ENCODE measurements at places on chromosomes 6 and 20.

GRCh38 chr6:89190741-89191140, 26.4 kb downstream of the GABRR1 start:
- DNase-seq, result no peak

GRCh38 chr6:75217193-75217592, 11.3 kb upstream of the COL12A1 start:
- no peak for DNase-seq

DNA sequence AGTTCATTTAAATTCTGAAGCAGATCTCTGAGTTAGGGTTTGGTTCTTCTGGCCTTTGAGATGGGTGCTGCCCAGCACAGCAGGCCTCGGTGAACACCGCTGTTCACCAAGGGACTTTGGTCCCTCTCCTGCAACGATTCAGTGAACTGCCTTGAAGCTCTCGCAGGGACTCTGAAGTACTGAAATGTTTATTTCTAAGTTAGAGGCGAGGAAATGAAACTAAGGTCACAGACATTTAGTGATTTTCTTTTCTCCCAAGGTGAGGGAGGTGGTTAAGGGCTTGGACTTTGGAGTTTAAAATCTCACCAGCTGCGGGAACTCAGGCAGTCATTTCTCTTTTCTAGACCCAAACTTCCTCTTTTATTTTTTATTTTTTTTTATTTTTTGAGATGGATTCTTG, 26.2 kb downstream of the E2F3 start:
- no peak for DNase-seq

- DNase-seq, result no peak
These were observed 559 bp downstream of the LAMA5 start for GRCh38 chr20:62366370-62367135.

- no peak for DNase-seq
These were observed 125.1 kb downstream of the TCP11 start for GRCh38 chr6:35015996-35016395.

DNA sequence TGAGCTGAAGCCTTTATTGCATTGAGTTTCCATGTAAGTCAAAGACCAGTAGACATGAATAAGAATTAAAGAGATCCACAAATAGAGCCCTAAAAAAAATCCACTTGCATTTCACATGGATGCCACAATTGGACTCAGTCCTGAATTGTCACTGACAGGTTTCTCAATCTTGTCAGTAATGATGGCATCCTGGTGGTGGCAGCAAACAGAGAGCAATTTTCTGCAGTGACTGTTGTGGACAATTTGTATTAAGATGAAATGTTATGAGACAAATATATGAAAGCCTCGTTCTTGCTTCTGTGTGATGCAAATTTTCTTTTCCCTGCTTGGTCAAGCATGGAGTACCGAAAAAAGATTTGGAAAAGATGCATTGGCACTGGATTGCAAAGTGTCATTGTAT, 278.9 kb downstream of the SAMD5 start:
- DNase-seq, result no peak

GRCh38 chr20:24779131-24779530, 169.9 kb upstream of the CST7 start:
- DNase-seq, result no peak

GRCh38 chr6:56314683-56315523, 67.5 kb upstream of the COL21A1 start:
- no peak for DNase-seq

- DNase-seq, result no peak
These were observed 41.8 kb upstream of the FUCA2 start for GRCh38 chr6:143553337-143553736.

DNA sequence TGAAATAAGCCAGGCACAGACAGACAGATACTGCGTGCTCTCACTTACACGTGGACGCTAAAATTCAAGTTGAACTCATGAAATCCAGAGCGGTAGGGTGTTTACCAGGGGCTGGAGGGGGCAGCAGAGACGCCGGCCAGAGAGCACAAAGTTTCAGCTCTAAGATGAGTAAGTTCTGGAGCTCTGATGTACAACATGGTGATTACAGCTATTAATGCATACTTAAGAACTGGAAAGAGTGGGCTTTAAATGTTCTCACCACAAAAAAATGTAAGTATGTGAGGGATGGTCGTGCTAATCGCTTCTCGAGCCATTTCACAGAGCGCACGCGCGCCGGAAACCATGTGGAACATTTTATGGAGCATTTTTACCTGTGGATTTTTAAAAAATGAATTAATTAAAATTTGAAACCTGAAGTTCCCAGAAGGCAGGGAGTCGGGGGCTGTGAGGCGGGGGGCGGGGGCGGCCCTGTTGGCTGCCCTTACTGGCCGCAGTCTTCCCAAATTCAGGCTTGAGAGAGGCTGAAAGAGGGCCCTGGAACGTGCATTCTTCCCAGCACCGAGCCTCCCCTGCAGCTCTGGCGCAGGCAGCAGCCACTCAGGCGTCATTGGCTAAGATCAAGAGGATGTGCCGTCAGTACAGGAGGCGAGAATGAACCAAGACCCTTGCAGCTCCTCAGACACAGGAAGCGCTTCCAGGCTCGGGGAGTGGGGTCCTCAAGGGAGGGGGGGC, 8.5 kb upstream of the SLCO4A1 start:
- no peak for DNase-seq

DNA sequence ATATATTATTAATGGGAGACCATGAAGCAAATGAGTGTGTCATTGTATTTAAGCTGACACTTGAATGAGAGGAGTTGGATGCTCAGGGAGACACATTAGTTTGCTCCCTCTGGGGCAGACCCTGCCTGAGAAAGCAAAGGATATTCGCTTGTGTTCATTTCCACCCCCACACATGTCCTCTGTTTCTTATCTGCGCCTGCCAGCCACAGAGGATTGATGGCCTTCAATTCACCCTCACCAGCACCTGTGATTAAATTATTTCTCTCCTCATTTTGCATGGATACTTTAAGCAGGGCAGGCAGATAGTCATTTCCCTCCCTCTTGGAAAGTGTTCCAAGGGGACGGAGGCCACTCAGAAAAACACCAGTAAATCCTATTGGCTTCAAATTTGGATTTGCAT, 185.2 kb upstream of the GMDS start:
- DNase-seq, result no peak

DNA sequence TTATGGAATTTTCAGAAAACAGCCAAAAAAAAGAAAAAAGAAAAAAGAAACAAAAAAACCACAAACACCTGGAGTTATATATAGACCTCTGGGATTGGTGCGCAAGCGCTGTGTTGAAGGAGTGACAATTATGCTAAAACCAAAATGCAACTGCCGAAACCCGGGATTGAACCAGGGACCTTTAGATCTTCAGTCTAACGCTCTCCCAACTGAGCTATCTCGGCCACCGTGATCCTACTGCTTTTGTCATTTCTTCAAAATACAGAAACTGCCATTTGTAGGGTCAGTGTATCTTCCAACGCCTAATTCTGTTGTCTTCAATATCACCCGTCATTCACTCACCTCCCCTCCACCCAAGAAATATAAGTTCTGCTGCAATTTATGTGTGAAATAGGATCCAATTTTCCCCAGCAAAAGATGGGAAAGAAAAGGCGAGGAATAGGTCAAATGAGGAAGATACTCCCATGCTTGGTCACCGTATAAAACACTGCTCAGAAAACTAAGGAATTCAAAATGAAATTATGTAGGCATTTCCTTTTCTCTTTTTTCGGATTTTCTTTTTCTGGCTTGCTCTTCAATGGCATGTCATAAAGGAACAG, 116.0 kb downstream of the TRIM27 start:
- no peak for DNase-seq

GRCh38 chr6:2695454-2696095, 55.1 kb downstream of the MYLK4 start:
- DNase-seq, result no peak

DNA sequence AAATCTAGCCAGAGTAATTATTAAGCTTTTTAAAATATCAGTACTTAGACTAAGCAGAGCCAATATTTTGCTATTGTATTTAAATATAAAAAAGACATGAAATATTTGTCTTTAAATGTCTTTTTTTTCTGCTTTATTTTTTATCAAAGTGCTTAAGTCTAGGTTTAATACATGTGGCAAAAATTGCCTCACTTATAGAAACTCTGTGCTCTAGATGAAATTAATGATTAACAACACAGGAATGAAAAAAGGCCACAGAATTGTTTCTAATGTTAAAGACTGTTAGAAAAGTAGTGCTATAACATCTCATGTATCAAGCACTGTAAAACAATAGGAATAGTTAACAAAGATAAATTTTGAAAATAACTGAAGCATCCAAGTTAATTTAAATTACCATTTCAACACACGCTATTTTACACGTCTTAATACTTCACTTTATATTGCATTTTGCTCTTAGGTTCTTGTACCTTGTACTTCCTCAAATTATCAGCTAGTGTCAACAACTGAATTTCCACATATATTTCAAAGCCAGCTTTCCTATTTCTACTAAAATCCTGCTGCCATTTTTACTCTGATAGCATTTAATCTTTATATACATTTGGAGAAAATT, 1515.1 kb downstream of the HACE1 start:
- no peak for DNase-seq

- DNase-seq, result no peak
These were observed 23.6 kb upstream of the EDN1 start for GRCh38 chr6:12266571-12266970.

DNA sequence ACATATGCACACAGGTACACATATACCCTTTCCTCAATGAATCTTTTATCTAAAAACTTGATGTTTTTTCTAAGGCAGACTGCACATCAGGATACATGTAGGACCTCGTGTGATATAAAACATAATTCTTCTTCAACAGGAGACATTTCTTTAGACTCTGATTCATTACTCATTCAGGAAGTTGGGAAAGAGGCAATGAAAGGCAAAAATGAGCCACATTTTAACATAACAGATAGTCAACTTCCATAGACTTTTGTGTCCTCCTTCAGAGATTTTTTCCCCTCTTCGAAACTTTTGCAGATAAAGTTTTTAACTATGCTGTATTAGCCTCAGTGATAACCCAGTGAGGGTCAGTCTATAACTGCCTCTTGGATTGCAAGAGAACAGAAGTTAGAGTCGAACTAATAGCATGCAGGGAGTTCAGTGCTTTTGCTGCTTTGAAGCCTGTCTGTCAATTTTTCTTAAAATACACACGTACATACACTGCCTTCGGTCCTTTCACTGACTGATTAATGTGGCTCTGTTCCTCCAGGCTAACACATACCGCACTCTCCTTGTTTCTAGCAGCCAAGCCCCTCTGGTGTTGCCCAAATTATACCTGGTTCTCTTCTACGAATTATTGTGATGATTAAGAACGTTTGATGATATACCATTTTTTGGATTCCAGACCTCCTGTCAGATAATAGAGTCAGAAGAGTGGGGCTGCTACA, 562.5 kb upstream of the MAP3K7 start:
- DNase-seq, result no peak

DNA sequence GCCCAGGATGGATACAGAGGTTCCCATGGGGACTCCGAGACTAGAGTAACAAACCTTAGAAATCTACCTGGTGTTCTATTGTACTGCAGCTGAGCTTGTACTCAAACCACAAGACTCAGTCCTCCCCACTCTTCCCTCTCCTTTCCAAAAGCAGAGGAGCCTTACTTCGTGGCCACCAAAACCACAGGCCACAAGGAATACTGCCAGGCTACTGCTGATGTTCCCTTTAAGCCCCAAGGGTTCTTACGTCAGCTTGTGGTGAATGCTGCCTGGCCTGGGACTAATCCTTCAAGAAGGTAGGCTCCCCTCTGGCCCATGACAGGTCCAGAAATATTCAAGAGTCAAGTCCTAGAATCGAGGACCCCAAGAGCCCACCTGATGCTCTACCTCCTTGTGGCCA, 10.5 kb upstream of the DEFB128 start:
- no peak for DNase-seq

DNA sequence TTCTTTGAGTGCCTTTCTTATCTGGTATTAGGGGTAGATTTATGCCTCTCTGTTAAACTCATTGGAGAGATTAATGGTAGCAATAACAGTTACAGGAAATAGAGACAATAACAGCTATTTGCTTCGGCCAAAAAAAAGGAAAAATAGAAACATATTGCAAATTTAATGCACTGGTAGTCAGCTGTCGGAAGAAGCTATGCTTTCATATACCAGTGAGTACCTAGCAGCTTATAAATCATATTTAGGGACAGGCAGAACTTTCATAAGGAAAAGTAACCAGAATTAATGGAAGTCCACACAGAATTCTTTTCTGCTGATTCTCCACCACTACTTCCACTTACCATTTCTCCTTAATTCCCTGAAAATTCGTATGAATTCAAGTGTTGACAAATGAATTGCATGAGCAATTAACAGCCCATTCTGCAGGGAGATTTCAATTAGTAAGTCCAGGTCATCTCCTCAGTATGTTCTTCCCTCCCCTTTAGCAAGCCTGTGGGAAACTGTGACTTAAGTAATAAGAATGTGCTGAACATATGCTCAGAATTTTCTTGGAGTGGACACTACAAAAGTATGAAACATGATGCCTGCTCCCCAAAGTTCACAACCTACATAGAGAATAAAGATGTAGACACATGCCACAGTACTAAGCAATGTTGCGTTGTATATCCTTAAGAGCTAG, 196.7 kb upstream of the KCNQ5 start:
- no peak for DNase-seq

DNA sequence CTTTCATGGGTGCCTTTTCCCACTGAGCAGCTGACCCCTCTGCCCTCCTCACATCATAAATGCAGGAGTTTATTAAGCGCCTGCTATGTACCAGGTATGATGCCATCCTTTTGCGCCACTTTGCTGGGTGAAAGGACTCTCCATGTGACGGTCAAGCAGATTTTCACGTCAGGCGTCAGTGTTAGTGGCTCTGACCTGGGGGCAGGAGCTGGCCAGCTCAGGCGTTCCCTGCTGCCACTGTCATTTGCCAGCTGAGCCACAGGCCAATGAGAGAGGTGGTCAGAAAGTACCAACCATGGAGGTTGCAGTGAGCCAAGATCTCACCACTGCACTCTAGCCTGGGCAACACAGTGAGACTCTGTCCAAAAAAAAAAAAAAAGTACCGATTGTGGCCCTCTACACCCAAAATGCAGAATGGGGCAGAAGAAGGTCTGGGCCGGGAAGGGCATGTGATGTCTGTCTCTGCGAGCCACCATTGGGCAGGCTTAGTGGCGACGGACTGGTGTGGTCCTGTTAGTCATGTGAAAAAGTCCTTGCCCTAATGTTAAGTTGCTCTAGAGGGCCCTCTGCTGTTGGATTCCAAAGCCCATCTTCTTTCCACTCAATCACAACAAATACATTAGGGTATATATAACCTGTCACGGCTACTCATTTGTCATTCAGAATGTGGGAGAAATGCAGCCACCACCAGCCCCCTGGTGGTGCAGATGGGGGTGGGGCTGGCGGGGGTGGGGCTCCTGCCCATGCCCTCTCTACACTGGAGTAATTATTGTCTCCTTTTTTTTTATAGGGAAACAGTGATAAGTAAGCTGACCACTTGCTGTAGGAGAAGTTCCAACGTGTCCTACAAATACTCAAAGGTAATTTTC, 18.4 kb upstream of the SLC22A1 start:
- no peak for DNase-seq

Measured in activated CD4-positive, alpha-beta T cell treated with anti-CD3 and anti-CD28 coated beads for 4 hours (primary cell).